Activated CD8-positive, alpha-beta memory T cell treated with anti-CD3 and anti-CD28 coated beads, Interleukin-2, amount 10 ng/mL, durations not matched to agents 7 days and 5 days (primary cell): ENCODE measurements at places on chromosomes 5 and 9. TPM values are rescaled to one million over a fixed set of nuclear protein-coding genes. Genes with fewer than 3 reads are reported as not detected.

DNA sequence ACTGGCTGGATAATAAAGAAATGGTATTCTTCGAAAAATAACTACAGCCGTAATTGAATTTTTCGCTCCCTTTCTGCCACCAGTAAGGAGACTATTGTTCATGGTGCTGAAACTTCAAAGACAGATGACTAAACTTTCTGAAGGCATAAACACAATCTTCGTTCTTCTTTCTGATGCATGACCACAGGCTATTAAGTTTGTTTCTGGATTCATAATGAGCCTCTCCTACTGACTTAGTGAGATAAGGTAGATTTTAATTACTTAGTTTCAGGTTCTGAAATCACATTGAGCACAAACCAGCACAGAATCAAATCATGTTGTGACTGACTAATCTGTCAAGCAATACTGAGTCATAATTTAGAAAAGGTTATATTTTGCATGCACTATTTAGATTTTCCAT, 441.8 kb upstream of the CCNG1 start:
- no peak overlapping the region for H3K27ac ChIP-seq
- no peaks in the 10 kb centered on the region for H3K27me3 ChIP-seq
- H3K4me1 ChIP-seq = no peaks in the 10 kb centered on the region
- no peak overlapping the region for H3K4me3 ChIP-seq

SLC6A7 gene
- not detected for total RNA-seq

DNA sequence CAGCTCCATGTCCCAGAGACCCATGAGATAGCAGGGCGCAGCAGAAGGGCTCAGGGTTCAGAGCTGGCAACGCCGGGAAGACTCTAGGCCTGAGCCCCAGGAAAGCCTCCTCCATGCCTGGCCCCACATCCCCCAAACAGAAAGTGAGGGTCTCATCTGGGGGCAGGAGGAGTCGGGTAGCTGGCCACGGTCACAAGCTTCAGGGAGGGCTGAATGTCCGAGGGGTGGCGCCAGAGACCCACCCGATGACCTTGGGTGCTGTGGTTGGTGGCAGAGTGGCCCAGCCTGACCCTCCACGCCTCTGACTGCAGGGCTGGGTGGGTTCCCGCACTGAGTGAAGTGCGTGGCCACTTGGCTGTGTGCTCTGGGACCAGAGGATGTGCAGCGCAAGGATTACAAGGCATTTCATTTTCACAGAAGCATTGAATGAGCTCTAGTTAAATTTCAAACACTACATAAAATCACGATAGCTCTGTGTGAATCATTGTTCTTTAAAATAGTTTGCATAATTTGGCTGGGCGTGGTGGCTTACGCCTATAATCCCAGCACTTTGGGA, 3.0 kb downstream of the C8G start:
- H3K4me1 ChIP-seq = peaks cover 16% of the 10 kb centered on the region
- peak; percentile 57 for DNase-seq
- no peaks in the 10 kb centered on the region for H3K27me3 ChIP-seq
- peak overlapping the region; percentile 54 for H3K27ac ChIP-seq
- H3K4me3 ChIP-seq = peak overlapping the region; percentile 15
- no peaks in the 10 kb centered on the region for H3K36me3 ChIP-seq

- no peak overlapping the region for H3K4me3 ChIP-seq
- no peak for DNase-seq
- peaks cover 6% of the 10 kb centered on the region for H3K4me1 ChIP-seq
These were observed 17.0 kb upstream of the RPS23 start for GRCh38 chr5:82295144-82295543.

CD74 gene
- total RNA-seq = 1,513 TPM

GRCh38 chr5:1542781-1543180, 19.0 kb upstream of the LPCAT1 start:
- H3K4me3 ChIP-seq = no peak overlapping the region
- no peaks in the 10 kb centered on the region for H3K27me3 ChIP-seq
- H3K4me1 ChIP-seq = peaks cover 3% of the 10 kb centered on the region

DNA sequence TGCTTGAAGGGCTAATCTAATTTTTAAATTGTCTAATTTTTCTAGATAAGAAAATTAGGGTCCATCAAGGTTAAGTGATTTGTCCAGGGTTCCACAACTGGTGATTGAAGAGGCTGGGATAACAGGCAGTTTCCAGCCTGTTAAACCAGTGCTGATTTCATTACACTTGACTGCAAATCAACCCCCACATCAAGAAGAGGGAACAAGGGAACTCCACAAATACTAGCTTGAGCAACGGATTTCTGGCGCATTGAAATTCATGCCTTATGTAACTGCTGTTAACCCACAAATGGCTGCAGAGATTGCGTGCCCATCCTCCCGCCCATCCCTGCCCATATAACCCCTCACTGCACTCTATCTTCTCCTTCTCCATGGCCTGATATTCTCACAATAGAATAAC, 10.0 kb downstream of the PLPPR1 start:
- H3K4me1 ChIP-seq = no peaks in the 10 kb centered on the region
- no peaks in the 10 kb centered on the region for H3K36me3 ChIP-seq
- H3K4me3 ChIP-seq = no peak overlapping the region
- no peaks in the 10 kb centered on the region for H3K27me3 ChIP-seq
- no peak for DNase-seq

ANKRD31 gene
- total RNA-seq = 0.28 TPM

DNA sequence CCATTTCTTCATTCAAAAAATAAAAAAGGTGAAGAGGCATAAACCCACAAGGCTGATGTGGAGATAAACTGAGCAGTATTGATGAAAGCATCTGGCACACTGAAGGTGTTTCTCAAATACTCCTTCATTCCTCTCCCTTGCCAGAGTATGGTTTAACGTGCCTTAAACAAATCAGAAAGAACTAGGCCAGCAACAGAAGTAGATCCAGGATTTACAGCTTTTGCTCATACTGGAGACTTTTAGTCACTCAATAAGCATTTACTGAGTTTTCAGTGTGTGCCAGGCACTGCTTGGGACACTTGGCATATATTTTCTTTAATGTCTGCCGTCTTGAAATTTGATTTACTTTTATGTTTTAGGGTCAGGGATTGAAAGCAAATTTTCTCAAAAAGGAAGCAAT, 53.0 kb downstream of the BNC2 start:
- H3K4me3 ChIP-seq = no peak overlapping the region
- H3K4me1 ChIP-seq = no peaks in the 10 kb centered on the region
- no peaks in the 10 kb centered on the region for H3K27me3 ChIP-seq

ZNF462 gene
- total RNA-seq = 0.18 TPM

NR6A1 gene
- total RNA-seq = 0.44 TPM

DNA sequence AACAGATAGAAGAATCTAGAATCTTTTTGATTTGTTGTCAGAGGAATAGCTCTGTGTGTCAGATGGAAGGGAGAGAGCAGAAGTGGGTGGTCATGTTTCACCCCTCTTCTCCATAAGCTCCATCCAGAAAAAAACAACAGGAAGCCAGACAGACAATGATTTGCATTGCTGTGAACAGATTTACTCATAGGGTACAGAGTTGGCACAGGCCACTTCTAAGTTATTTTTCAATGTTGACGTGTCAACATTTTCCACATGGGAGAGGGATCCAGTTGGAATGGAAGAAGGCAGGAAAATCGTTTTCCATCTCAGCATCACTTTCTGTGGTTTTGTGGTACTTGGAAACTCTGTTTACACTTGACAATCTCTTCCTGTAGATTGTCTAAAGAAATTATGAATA, 86.7 kb downstream of the INSYN2B start:
- no peaks in the 10 kb centered on the region for H3K27me3 ChIP-seq
- no peak overlapping the region for H3K4me3 ChIP-seq
- no peak for DNase-seq
- H3K27ac ChIP-seq = no peak overlapping the region
- H3K36me3 ChIP-seq = peaks cover 12% of the 10 kb centered on the region
- no peaks in the 10 kb centered on the region for H3K4me1 ChIP-seq

DMGDH gene
- 0.33 TPM for total RNA-seq

GRCh38 chr5:9343146-9343850, 202.6 kb downstream of the SEMA5A start:
- DNase-seq = no peak
- H3K27me3 ChIP-seq = no peaks in the 10 kb centered on the region
- no peak overlapping the region for H3K4me3 ChIP-seq
- H3K36me3 ChIP-seq = no peaks in the 10 kb centered on the region

DIPK1B gene
- not detected for total RNA-seq

DNA sequence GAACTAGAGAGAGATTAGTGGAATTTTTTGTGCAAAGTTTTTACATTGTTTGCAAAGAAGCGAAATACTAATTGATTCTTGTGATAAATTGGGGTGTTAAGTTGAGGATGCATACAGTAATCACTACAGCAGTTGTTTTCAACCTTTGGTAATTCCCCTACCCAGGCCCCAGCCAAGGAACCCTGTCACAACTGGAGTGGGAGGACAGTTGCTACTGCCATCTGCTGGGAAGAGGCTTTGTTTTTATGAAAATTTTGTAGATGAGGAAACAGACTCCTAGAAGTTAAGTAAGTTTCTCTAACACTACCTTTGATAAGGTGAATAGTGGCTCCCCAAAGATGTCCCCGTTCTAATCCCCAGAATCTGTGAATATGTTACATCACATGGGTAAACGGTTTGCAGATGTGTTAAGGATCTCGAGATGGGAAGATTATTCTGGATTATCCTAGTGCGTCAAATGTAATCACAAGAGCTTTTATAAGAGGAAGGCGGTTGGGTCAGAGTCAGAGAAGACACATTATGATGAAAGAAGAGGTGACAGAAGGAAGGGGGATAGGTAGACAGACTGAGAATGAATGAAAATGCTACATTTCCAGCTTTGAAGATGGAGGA, 34.0 kb upstream of the PPP1R2B start:
- no peak overlapping the region for H3K4me3 ChIP-seq
- no peaks in the 10 kb centered on the region for H3K36me3 ChIP-seq
